ENCODE measurements at places on chromosomes 16 and 17.

GRCh38 chr16:49750341-49751000 is 105.4 kb downstream of the ZNF423 start:
- no peak for DNase-seq

DNA sequence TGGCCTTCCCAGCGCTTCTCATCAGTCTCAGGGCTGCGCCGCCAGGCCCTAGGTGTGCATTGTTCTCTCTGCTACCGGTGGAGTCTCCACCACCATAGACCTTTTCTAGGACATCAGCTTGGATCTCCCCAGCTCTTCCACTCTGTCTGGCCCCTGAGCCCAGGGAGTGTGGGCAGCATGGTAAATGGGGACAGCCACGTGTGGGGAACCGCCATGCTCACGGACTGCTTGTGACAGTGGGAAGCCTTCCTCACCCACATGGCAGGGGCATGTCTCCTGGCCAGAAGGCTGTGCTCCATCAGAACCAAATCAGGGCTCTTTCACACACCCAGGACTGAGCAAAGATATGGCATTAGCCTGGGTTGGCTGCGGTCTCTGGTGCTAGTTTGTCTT is 51.3 kb downstream of the TNFRSF13B start:
- no peak for DNase-seq

DNA sequence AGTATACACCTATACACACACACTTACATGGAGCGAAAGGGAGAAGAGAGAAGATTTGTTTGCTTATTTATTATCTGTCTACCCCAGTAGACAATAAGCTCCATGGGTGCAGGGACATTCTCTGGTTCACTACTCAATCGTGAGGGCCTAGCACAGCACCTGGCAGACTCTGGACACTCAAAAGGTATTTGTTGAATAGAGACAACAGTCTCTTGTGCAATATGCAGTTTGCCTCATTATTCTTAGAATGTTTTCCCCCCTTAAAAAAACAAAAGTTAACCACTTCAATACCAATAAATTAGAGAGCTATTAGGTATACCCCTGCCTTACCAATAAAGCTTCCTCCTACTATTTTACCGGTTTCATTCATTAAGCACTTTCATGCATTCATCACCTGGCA is 2.0 kb downstream of the AKAP10 start:
- no peak for DNase-seq

- no peak for DNase-seq
Observed at GRCh38 chr17:31309556-31309955, 4.3 kb downstream of the EVI2B start.

DNA sequence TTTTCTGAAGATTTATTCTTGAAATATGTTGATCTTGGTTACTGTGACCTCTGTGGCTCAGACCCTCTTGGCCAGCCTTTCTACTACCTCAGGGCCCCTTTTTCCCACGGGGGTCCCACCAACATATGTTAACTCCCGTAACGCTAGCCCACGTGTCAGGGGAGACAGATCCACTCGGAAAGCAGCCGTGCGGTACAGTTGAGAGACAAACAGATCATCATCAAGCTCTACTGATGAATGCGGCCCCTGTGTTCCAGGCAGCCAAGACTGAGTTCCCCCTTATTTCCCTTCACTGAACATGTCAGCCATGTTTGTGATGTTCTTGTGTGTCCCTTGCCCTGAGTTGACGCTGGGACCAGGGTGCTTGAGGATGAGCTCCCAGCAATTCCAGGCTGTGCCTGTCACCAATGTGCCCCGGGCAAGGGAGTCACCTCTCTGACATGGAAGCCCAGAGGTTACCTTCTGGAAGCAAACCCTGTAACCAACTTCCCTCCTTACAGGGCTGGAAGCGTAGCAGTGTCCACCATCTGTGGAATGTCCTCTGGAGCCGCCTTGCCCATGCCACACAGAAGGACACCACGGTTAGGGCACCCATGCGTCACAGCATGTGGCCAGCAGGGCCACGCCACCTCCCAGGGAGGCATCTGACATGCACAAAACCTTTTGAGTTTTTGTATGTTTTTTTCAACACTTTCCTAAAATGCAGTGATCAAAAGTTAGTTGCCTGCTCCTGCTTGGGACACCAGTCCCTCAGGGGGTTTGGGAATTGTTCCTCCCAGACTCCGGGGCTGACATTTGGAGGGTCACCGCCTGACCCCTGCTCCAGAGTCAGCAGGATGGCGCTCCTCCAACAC is 193.7 kb upstream of the CHMP6 start:
- no peak for DNase-seq

DNA sequence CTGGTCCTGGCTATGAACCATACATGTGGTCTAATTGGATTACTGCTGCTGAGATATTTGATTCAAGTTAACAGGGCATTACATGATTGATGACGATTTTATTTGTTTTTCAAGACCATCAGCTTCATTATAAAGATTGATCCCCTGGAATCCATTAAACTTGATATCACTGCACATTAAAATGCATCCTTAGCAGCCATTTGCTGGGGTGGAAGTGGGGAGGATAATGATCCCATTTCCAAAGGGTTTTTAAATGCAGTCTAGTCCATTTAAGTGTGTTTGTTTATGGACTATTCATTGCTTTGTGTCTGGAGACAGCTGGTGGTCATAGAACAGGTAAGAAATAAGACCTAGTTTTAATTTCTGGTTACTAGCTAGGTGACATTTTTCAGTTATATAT is 40.9 kb downstream of the ADAMTS18 start:
- DNase-seq = no peak

GRCh38 chr16:89395150-89396142 is 94.9 kb downstream of the ANKRD11 start:
- DNase-seq = peak; percentile 95

DNA sequence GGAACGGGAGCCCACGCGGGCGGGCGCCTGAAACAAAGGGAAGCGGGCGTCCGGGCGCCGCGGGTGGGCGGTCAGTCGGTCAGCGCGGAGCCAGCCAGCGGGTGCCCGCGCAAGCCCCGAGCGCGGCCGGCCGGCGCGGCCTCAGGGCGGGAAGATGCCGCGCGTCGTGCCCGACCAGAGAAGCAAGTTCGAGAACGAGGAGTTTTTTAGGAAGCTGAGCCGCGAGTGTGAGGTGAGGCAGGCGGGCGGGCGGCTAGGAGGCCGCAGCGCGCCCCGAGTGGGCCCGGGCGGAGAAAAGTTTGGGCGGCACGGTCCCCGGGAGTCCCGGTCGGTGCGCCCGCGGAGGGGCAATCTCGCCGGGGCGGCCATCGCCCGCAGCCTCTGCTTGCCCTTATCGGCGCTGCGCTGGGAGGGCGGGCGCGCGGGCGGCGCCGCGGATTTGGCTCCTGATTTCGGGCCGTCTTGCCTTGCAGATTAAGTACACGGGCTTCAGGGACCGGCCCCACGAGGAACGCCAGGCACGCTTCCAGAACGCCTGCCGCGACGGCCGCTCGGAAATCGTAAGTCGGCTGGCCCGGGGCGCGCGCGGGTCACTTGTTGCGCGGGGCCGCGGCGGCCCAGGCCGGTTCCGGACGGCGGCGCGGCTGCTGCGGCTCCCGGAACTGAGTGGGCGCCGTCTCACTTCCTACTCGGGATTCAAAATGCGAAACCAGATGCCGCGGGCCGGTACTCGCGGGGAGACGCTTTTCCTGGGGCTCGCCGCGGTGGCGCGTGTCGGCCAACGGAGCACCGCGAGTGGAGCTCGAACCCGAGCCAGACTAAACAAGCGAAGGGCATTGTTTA is 526 bp downstream of the CBFB start:
- DNase-seq = no peak

DNA sequence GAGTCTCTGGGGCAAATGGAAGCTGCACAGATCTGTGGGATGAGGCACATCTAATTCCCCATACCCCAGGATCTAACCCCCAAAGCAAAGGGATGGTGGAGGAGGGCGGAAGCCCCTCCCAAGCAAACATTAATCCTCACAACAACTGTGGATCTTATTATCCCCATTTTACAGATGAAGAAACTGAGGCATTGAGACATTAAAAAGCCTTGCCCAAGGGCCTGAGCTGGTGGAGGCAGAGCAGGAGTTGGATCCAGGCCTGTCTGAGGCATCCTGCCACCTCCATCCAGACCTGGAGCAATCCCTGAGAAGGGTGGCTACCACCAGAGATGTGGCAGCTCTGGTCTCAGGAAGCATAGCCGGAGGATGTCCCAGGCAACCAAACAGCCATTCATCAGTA is 17.7 kb upstream of the CBFB start:
- no peak for DNase-seq

DNA sequence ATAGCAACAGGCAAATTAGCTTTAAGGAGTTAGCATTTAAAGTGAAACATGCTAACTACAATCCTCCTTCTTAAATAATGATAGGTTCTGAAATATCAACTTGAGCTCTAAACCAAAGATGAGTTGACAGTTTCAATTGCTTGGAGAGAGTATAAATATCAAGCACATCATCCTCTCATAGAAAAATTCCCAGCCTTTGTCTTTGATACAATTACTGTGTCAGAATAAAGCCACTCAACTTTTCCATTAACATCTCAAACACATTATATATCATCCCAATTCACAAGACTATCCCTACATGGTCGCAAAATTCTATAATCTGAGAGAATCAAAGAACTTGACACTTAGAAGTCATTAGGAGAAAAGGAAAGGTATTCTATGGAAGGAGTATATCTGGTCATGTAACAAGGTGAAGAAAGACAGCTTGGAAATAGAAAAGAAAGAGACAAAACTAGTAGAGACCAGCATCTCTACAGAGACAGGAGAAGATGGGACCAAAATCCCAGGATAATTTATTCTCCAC is 189.8 kb downstream of the CEP112 start:
- DNase-seq = no peak

DNA sequence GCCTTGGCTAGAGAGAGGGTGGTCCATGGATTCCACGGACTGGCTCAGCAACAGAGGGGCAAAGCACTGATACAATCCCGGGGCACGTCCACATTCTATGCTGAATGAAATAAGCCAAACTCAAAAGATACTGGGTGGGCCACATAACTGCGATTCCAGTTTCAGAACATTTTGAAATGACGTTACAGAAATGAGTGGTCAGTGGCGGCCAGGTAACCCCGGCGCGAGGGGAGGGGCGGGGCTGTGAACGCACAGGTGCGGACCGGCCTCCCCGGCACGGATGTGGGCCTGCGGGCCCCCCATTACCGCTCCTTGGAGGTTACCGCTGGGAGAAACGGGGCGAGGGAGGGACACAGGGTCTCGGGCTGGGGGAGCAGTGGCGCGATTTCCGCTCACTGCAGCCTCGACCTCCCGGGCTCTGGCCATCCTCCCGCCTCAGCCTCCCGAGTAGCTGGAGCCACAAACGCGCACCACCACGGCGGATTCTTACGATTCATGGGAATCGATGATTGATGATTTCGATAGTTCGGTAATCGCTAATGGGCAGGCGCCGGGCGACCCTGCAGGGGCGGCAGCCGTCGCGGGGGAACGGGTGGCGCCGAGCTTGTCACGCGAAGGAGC is 559 bp downstream of the MVD start:
- DNase-seq = no peak

DNA sequence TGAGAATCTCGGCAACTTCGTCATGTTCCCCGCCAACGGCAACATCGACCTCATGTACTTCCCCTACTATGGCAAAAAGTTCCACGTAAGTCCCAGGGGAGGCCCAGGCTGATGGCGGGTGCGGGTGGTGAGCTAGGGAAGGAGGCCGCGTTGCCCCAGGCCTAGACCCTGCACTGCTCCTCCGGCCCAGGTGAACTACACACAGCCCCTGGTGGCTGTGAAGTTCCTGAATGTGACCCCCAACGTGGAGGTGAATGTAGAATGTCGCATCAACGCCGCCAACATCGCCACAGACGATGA is 4.8 kb downstream of the ATP1B2 start:
- no peak for DNase-seq

- DNase-seq = no peak
Observed at GRCh38 chr17:77836557-77837041, 121.9 kb upstream of the TNRC6C start.

- no peak for DNase-seq
Observed at GRCh38 chr17:82963104-82963950, 116.1 kb upstream of the METRNL start.

DNA sequence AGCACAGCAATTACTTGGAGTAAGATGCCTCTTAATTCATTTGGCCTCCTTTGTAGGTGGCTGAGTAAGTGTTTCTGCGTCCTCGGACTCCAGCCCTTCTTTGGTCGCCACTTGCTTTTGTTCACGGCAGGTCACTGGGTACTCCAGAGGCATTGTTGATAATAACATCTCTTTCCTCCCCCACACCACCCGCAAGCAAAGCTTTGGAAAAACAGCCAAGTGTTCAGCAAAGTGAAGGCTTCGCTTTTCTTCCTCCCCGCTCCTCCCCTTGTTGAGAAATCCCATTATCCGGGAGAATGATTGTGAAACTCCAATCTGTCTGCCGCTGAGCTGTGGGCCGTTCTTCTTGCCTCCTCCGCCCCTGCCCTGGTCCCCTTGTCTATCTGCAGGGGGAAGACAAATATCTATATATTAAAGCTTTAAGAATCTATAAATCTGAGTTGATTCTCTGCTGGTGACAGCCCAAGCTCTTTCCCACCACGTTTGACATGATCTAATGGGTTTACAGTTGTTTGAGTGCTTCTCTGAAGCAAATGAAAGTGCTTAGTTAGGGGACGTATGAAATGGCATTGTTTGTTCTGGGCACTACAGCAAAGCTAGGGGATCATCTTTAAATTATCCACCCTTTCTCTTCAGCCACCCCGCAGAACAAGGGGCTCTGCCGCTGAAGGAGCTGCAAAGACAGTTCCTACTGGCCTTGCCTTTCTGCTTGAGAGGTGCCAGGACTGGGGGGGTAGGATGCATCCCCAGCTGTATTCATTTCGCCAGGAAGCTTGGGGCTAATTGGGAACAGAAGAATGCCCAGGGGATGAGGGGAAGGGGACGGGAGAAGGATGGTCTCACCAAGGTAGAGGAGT is 167.1 kb downstream of the CCDC182 start:
- peak; percentile 81 for DNase-seq

DNA sequence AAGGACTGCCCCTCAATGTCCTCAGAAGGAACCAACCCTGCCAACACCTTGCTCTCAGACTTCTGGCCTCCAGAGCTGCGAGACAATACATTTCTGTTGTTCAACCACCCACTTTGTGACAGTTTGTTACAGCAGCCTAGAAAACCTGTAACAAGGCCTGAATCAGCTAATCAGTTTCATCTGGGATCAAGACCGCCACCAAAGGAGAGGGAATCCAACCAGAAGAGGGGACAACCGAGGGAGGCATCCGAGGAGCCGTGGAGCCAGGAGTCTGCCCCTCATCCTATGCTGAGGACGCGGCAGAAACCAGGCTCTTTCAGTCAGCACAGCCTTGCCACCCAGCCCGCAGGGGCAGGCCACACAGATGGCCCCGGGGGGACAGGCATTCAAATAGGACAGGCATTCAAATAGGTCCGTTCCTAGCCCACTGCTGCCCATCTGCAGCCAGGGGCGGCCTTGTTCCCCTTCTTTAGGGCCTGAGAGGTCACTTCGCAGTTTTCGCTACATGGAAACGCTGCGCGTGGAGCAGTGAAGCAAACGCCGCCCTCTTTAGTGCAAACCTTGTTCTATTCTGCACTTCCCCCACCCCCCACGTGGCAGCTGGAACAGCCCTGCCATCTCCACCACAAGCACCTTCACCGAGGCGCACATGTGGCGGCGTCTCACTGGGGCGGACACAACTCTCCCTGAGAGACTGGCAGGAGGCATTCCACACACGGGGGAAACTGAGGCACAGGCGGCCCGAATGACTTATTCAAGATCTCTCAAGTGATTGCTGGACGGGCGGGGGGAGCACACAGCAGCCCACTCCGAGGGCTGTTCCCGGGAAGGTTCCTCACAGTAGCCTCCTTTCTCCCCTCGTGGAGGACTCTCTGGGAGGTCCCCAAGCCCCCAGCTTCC is 26.7 kb downstream of the FA2H start:
- no peak for DNase-seq

- DNase-seq = no peak
Observed at GRCh38 chr17:56314026-56314425, 160.8 kb downstream of the ANKFN1 start.

- DNase-seq = no peak
Observed at GRCh38 chr17:37092071-37092470, 143.3 kb downstream of the AATF start.
